HCEC 1CT (cell line): ENCODE measurements at places on chromosomes 7 and 10.

DNA sequence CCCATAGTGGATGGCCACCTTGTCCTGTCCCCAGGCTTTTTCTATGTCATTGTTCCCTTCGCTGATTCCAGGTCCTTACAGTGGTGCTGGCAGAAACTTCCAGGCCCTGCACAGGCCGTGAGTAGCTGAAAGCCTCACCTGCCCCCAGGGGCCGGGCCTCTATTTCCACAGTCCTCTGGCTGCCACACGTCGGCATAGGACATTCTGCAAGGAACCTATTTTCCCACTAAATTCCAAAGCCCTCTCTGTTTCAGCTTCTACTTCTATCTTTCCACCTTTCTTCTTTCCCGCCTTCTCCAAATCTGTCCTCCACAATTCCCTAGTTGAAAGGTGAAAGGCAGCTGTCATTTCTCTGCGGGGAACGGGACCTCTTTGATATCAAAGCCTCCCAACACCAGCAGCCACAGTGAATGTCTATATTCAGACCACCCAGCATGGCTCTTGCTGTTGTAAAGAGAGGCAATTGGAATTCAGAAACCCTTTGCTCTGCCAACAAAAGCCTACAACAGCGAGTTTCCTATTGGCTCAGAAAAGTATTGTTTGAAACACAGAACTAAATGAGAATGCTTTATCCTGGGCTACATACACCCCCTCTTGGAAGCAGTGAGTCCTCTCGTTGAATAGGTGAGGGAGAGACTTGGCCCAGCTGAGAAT is 607.7 kb downstream of the GALNT17 start:
- DNase-seq: no peak

GRCh38 chr7:118153551-118154177 is 30.3 kb upstream of the LSM8 start:
- peak; percentile 9 for DNase-seq

DNA sequence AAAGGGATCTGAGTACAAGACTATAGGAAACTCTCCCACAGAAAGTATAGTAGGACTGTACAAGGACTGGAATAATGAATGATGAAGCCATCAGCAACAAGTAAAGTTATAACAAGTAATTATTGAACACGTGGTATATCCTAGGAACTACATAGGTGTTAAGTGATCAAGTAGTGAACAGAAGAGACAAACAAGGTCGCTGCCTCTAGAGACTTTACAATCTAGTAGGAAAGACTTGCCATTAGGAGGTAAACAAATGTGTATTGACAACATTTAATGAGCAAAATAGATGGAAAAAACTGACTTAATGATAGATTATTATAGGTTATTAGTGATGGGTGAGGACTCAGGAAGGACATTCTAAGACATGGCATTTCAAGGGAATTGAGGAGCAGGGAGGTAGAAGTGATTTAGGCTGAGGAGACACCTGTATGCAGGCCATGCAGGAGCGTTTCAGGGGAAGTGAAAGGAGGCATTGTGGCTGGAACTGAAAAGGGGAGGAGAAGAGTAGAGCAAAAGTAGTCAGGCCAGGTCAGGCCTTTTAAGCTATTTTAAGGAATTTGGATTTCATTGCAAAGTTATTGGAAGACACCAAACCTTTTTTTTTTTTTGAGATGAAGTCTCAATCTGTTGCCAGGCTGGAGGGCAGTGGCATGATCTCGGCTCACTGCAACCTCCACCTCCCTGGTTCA is 8.5 kb upstream of the GLCCI1 start:
- no peak for DNase-seq

DNA sequence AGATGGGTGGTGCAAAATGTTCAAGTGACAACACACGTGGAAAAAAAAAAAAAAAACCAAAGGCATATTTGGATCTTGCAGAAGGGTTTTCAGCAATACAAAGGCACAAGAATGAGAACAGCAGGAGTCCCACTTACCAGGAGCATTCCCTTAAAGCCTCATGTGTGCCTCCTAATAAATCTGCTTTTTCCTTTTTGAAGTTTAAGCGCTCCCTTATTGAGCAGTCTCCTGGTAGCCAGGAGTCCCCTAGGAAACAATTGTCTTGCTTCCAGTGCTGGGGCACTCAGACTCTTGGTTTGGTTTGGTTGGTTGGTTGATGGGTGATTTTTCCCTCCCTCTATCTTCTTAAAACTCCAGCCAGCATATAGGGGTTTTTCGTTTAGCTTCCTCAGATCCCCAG is 321.8 kb upstream of the NFE2L3 start:
- no peak for DNase-seq

- no peak for DNase-seq
Observed at GRCh38 chr7:24384362-24385030, 100.5 kb downstream of the NPY start.

- DNase-seq: peak; percentile 86
Observed at GRCh38 chr10:21329995-21330627, 195.4 kb downstream of the SKIDA1 start.

GRCh38 chr10:45555795-45556194 is 116.8 kb downstream of the ZFAND4 start:
- peak; percentile 21 for DNase-seq

DNA sequence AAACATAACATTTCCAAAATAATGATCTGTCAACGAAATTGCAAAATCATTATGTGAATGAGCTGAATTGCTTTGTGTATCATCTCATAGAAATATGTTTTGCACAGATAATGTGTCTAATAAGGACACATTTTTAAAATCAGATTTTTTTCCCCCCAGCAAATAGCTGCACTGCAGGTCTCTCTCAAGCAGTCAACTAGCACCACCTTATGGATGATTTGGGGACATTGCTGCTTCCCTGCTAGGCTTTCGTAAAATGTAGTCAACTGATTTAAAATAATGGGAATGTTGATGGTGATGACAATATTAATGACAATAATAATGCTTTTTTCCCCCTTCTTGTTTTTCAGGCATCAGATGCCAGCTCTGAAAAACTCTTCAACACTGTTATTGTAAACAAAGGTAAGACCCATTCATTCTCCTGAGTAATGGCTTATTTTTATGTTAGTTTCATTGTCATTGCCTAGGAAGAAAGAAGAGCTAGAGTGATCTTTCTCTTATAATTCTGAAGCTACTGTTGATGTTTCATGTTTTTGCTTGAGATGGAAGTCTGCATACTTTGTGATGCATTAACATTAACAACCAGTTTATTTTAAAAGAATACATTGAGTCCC is 433.6 kb upstream of the GALNT17 start:
- no peak for DNase-seq

DNA sequence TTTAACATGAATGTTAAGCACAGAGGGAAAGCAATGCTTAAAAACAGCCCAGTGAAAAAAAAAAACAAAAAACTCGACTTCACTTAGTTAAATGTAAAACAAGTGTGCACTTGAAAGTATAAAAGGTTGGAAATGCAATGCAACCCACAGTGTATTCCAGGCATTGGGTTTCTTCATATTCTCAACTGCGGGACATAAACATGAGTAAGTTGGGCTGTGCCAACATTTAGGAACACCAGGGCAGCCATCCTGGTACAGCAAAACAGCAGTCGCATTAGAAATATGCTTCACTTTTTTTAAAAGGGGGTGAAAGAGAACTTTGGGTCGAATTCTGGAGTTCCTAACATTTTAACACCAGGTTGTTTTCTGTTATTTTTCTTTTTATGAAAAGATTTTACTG is 937 bp downstream of the STEAP1 start:
- DNase-seq: peak; percentile 33

- peak; percentile 27 for DNase-seq
Observed at GRCh38 chr7:108268200-108268820, 138.1 kb upstream of the LAMB4 start.

- DNase-seq: no peak
Observed at GRCh38 chr7:1560620-1561031, 4.6 kb upstream of the TMEM184A start.

- DNase-seq: no peak
Observed at GRCh38 chr10:125006188-125006680, 64.3 kb downstream of the ZRANB1 start.

GRCh38 chr10:188546-188945 is 53.3 kb downstream of the ZMYND11 start:
- peak; percentile 73 for DNase-seq

- DNase-seq: peak; percentile 61
Observed at GRCh38 chr7:39951226-39952194, 1.5 kb downstream of the CDK13 start.

- no peak for DNase-seq
Observed at GRCh38 chr7:116683786-116684185, 11.8 kb downstream of the MET start.

DNA sequence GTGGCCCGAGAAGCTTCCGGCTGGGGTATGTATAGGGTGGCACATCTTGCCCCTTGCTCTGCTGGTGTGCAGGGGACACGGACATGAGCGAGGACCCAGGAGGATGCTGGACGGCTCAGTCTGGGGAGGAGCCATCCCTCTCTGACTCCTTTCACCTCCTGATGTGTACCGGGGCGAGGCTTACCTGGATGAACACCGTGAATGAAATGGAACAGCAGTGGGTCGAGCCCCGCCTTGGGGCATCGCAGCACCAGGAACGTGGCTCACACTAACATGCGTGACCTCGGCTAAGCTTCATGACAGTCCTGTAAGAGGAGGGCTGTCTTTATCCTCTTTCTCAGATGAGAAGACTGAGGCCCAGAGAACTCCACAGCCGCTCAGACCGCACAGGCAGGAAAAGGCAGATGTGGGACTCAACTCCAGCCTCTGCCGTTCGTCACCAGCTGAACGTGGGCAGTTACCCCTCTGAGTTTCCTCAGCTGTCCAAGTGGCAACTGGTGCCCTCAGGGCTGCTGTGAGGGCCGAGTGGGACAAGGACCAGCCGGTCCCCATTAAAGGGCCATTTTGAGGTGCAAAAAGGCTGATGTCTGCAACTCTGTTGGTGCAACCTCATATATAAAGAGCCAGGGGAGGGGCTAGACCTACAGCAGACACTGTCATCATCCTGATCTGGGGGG is 54.5 kb downstream of the INSIG1 start:
- no peak for DNase-seq

DNA sequence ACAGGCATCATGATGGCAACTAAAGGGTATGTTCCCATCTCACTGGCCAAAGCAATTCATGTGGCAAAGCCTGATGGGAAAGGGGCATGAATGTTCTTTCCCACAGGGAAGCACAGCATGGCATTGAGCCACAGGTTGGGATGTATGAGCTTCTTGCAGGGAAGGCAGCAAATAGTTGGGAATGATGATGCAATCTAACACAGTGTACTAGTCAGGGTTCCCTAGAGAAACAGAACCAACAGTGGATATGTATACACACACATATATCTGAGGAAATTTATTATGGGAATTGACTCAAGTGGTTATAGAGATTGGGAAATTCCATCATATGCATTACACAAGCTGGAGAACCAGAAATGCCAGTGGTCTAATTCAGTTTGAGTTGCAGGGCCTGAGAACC is 253.6 kb upstream of the NPVF start:
- DNase-seq: no peak

- peak; percentile 8 for DNase-seq
Observed at GRCh38 chr7:158856883-158857668, 718 bp downstream of the DYNC2I1 start.

- no peak for DNase-seq
Observed at GRCh38 chr7:39212876-39213275, 235.2 kb downstream of the POU6F2 start.

GRCh38 chr7:27784399-27785053 is 44.6 kb downstream of the TAX1BP1 start:
- DNase-seq: peak; percentile 54
